H9 (cell line): ENCODE measurements at places on chromosomes 4 and X. TPM values are rescaled to one million over a fixed set of nuclear protein-coding genes. Genes with fewer than 3 reads are reported as not detected.

DNA sequence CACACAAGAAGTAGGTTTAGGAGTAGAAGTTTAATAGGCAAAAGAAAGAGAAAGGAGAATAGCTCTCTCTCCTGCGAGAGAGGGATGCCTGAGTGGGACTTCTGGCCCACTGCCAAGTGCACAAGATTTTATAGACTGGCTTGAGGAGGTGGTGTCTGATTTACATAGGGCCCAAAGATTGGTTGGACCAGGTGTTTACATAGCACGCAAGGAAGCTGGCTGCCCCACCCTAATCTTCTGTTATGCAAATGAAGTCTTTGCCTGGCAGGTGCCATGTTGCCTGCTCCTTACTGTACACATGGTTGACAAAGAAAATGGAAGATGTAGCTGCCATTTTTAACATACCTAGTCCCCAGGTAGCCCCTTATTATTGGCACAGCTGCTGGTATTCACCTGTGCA lies 170.8 kb upstream of the GATB start:
- H3K36me3 ChIP-seq, result no peaks in the 10 kb centered on the region
- H3K4me1 ChIP-seq, result no peaks in the 10 kb centered on the region
- no peak overlapping the region for H3K27ac ChIP-seq
- no peak for DNase-seq
- H3K27me3 ChIP-seq, result no peaks in the 10 kb centered on the region
- H3K4me3 ChIP-seq, result no peak overlapping the region

ARSJ gene
- 0.57 and 1.1 TPM in 2 replicates for total RNA-seq

DNA sequence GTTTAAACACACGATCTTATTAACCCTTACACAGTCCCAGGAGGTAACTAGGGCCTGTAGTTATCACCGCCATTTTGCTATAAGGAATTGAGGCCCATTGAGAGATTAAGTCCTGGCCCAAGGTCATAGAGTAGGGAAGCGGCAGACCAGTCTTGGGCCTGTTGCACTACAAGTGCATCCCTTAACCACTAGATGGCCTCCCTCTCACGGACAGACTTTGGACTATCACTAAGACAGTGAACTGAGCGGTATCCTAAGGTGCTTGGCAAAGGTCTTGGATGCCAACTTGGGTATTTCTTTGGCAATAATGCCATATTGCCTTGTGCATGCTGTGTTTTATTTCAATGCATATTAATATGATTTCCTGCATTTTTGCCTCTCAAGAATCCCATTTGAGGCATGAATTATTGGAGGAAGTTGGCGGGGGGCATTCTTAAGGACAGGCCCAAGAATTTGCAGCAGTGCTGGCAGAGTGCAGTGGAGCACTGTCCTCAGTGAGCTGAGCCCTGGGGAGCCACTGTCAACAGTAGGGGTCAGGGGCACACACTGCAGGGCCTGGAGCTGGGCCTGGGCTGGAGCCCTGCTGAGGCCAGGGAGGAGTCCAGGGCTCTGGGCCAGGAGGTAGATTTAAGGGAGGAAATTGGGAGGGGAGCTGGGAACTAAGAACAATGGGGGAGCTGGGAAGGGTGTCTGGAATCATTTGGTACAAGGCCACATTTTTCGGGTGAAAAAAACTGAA lies 147.4 kb downstream of the SMIM20 start:
- DNase-seq, result peak; percentile 72
- H3K27me3 ChIP-seq, result no peaks in the 10 kb centered on the region
- H3K27ac ChIP-seq, result no peak overlapping the region

DNA sequence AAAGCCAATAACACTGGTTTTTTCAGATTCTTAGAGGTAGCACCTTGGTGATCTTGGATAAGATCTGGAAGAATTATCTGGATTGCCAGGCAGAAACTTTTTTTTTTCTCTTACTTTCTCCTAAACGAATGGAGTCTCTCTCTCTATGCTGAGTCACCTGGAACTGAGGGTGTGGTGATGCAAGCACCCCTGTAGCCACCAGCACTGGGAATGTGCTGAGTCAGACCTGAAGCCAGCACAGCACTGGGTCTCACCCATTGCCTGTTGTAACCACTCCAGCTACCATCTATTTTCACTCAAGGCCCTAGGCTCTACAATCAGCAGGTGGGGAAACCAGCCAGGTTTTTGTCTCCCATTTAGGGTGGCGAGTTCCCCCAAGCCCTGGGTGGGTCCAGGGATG lies 923.8 kb downstream of the RAPGEF2 start:
- DNase-seq, result peak; percentile 68
- no peak overlapping the region for H3K27ac ChIP-seq

DNA sequence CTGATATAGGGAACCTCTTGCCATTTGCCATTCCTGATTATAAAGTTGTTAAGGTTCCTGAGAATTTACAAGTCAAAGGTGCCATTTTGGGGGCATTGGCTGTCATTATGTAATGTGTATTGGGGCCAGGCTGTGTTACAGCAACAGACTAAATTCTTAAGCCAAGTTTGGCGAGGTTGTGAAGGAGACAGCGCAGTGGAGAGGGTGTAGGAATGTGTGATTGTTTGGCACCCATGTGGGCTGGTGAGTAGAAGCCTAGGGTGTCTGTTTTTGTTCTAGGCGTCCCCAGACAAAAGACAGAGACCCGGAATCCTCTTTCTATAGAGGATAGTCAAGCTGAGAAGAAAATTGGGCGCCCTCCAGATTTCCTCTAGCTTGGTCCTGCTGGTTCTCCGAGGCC lies 2535.3 kb downstream of the PCDH7 start:
- no peak overlapping the region for H3K4me3 ChIP-seq
- H3K27me3 ChIP-seq, result no peaks in the 10 kb centered on the region
- no peak overlapping the region for H3K27ac ChIP-seq
- no peaks in the 10 kb centered on the region for H3K36me3 ChIP-seq

GRCh38 chr4:6467600-6467999 lies 4.8 kb downstream of the PPP2R2C start:
- H3K4me1 ChIP-seq, result no peaks in the 10 kb centered on the region
- no peaks in the 10 kb centered on the region for H3K36me3 ChIP-seq
- peaks cover 13% of the 10 kb centered on the region; the same call in 1 of the 2 replicates for H3K27me3 ChIP-seq
- peak; percentile 10 for DNase-seq

DNA sequence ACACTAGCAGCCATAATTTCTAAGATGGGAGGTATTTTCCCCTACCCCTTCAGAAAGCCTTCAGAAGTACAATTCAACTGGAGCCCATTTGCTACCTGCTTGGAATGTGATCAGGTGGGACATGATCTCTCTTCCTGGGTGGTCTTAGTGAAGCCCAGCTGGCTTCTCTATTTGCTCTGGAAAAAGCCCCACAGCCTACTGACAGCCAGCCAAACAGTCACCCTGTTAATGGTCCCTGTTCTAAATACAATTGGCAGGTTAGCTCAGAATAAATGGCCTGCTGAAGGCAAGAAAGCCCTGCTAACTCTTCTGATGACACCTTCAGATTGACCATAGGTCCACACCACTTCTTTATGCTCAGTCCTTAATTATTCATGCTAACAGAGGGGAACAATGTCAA lies 39.9 kb downstream of the HS6ST2 start:
- H3K4me1 ChIP-seq, result no peaks in the 10 kb centered on the region
- H3K4me3 ChIP-seq, result no peak overlapping the region
- DNase-seq, result no peak
- H3K27me3 ChIP-seq, result no peaks in the 10 kb centered on the region

DNA sequence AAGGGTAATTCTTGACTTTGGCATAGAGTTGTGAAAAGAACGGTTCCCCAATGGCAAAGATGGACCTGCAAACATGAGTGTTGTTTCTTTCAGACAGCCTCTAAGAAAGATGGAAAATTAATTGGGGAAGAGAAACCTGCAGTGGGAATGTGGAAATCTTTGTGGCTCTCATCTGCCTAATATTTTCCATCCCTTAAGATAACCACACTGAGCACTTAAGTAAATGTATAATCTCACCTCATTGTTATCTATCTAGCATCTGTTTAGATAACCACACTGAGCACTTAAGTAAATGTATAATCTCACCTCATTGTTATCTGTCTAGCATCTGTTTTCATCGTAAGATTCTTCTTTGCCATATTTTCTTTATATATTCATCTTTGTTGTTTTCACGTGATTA lies 149.3 kb downstream of the NWD2 start:
- H3K36me3 ChIP-seq, result no peaks in the 10 kb centered on the region
- no peak overlapping the region for H3K4me3 ChIP-seq

DNA sequence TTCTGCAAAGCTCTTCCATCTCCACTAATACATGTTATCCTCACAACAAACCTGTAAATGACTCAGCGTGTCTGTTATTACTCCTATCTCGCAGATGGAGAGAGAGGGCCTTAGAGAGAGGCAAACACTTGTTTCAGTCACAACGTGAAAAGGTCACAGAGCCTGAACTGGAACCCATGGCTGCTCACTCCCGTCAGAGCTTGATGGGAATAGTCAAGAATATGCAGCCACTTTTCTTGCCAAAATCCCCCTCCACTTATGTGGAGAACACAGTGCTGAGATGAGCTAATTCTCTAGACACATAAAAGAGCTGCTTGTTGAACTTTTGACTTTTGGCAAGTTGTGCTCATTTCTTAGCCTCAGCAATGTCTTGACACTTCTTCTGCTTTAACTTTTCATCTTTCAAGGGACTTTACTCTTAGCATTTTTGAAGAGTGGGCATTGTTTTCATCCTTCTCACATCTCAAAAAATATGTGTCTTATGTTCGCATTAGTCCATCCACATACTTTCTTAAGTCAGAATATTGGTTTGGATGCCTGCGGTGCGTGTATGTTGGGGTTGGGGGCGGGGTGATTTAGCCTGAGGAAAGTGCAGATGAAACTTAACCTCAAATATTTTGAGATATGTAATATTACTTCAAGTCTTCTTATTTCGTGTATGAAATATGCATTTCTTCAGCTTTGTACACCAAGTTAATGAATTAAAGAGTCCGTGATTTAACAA lies 69.2 kb downstream of the SYNPO2 start:
- no peak overlapping the region for H3K4me3 ChIP-seq
- no peak for DNase-seq
- no peaks in the 10 kb centered on the region for H3K4me1 ChIP-seq
- H3K36me3 ChIP-seq, result no peaks in the 10 kb centered on the region

DNA sequence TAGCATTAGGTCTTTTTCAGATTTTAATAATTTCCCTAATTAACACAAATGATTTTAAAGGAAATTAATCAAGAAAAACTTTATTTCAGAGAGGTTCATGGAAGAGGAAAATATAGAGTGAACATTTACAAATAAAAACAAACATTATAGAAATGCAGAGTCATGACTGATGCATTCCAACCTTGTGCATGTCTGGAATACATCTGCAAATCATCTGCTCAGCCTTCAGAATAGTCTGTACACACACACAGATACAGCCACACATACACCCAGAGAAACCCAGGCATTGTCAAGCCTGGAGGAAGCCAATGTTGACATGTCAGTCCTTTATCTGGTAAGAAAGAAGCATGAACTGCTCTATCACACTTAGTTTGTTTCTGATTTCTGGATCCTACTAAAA lies 61.3 kb upstream of the NFKB1 start:
- H3K4me1 ChIP-seq, result peaks cover 2% of the 10 kb centered on the region
- no peak overlapping the region for H3K4me3 ChIP-seq
- no peak overlapping the region for H3K27ac ChIP-seq
- H3K36me3 ChIP-seq, result no peaks in the 10 kb centered on the region
- no peaks in the 10 kb centered on the region for H3K27me3 ChIP-seq

- H3K27ac ChIP-seq, result no peak overlapping the region
- H3K4me3 ChIP-seq, result no peak overlapping the region
- H3K4me1 ChIP-seq, result no peaks in the 10 kb centered on the region
- peaks cover 6% of the 10 kb centered on the region; the same call in 1 of the 2 replicates for H3K36me3 ChIP-seq
Observed at GRCh38 chr4:58833126-58833525, 1722.9 kb upstream of the IGFBP7 start.

PABPC5 gene
- total RNA-seq, result 2.7 and 3.0 TPM in 2 replicates

SSX2 gene
- not detected in 2 replicates for total RNA-seq

SSX4B gene
- total RNA-seq, result 0.29 TPM in 1 of 2 replicates, not detected in the other

DNA sequence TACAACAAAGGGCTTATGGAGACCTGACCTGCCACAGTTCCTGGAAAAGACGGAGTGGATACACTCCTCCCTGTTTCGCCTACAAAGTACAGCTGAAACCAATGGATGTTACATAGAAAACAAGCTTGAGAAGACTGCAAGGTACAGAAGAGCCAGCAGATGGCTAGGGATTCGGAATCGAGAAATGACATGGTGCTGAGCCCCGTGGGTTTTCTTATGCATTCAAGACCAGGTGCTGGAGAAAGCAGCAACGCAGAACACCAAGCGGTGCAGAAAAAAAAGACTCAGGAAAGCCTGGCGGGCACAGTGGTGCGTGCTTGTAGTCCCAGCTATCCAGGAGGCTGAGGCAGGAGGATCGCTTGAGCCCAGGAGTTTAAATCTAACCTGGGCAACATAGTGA lies 13.8 kb downstream of the TIMM17B start:
- H3K4me1 ChIP-seq, result no peaks in the 10 kb centered on the region
- H3K36me3 ChIP-seq, result peaks cover 3% of the 10 kb centered on the region; the same call in 1 of the 2 replicates
- H3K4me3 ChIP-seq, result no peak overlapping the region
- no peak overlapping the region for H3K27ac ChIP-seq

TLR10 gene
- total RNA-seq, result not detected in 2 replicates

GRCh38 chr4:8541981-8542715 lies 38.0 kb upstream of the GPR78 start:
- H3K27ac ChIP-seq, result no peak overlapping the region
- H3K4me1 ChIP-seq, result no peaks in the 10 kb centered on the region
- H3K27me3 ChIP-seq, result no peaks in the 10 kb centered on the region
- no peaks in the 10 kb centered on the region for H3K36me3 ChIP-seq
- DNase-seq, result no peak

DNA sequence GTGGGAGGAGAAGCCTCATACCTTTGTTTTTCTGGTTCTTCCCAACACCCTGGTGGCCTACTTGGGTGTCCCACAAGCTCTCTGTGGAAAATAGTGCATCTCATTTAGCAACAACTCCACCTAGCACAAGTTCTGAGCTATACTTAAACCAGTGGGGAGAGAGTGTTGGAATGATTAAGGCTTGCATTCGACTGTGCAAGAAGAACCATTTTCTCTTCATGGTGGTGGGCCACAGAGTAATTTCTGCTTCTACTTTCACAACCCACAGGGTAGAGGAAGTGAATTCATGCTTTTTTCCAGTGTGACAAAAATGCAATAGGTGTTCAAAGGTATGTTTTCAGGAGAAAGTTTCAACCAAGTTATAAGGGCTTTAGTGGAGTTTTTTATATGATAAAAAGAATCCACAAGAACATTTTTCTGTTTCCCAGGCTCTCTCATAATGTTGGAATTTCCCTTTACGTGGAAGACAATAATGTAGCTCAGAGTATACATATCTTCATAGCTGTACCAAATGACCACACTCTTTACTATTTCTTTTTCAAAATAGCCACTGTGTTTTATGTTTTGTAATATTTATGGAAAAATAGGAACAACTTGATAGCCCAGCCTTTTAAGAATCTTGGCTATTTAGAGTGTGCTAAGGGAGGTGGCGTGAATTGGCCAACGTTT lies 80.3 kb upstream of the HHIP start:
- no peaks in the 10 kb centered on the region for H3K36me3 ChIP-seq
- H3K4me3 ChIP-seq, result no peak overlapping the region
- no peaks in the 10 kb centered on the region for H3K4me1 ChIP-seq
- no peak for DNase-seq
- no peaks in the 10 kb centered on the region for H3K27me3 ChIP-seq
- no peak overlapping the region for H3K27ac ChIP-seq

DNA sequence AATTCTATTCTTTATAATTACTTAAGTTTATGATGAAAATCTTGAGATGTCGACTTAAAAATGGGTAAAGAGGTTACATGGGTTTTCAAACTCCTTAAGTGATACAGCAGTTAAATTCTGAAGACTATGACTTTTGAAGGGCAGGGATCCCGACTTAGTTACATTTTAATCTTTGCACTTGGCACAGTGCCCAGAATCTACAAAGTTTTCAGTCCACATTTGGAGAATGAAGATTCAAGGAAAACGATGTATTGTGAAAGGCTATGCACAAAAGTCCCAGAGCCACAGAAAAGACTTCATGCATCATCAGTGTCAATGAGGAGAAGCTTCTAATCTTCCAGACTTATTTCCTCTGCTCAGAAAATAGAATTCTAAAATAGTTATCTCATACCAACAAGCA lies 36.3 kb upstream of the GRPR start:
- H3K4me3 ChIP-seq, result no peak overlapping the region
- H3K4me1 ChIP-seq, result no peaks in the 10 kb centered on the region
- no peak overlapping the region for H3K27ac ChIP-seq
- DNase-seq, result no peak
